ENCODE measurements at places on chromosomes 16 and 17.

GRCh38 chr16:52436339-52437276, 110.3 kb downstream of the TOX3 start:
- no peak for DNase-seq

DNA sequence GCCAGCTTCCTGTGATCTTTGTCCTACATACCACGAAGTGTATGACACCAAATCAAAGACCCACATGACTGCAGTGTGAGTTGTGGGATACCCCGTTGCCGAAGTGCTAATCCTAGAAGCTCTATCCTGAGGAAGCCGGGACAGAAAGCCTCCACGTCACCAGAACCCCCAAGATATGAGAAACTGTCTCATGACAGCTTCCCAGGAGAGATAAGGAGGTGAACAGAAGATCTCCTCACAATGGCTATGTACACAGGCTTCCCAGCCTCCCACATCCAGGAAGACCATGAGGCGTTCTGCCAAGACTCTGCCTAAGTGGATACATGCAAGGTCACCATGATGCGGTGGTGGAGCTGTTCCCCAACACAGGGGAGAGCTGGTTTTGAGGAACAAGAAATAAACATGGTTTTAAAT, 37.1 kb downstream of the TRIM25 start:
- no peak for DNase-seq

DNA sequence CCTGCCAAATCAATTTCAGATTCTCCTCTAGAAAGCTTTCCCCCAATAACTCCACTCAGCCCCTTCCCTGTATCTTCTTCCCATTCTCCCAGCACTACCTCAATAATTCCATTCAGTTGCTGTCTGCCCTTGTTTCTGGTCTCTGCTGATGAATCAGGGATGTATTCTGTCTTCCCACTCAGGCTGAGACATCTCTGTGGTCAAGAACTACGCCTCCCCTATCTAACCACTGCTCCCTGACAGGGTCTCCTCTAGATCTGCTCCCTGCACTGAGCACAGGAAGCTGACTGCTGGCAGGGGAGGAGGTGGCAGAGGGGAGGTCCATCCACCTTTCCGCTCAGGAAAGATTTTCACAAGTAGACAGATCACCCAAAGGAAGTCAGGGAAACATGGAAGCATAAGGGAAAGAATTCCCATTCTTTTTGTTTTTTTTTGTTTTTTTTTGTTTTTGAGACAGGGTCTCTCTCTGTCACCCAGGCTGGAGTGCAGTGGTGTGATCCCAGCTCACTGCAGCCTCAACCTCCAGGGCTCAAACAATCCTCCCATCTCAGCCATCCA, 16.9 kb upstream of the SP2 start:
- no peak for DNase-seq

DNA sequence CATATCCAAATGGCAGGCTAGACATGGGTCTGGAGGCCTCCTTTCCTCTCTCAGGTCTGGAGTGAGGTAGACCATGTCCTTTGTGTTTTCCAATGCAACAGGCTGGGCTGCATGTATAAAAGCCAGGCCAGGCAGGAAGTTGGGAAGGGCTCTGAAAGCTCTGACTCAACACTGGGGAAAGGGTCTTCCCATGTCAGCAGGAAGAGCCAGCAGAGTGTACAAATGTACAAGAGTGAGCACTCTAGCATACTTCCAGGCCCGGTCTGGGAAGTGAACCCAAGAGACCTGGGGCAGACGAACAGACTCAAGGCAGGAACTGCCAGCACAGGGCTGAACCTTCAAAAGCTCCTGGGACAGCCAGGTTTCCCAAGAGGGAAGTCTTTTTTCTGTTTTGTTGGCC, 7.0 kb downstream of the ATPAF2 start:
- DNase-seq: no peak

GRCh38 chr16:57935904-57936303, 35.0 kb downstream of the CNGB1 start:
- no peak for DNase-seq

DNA sequence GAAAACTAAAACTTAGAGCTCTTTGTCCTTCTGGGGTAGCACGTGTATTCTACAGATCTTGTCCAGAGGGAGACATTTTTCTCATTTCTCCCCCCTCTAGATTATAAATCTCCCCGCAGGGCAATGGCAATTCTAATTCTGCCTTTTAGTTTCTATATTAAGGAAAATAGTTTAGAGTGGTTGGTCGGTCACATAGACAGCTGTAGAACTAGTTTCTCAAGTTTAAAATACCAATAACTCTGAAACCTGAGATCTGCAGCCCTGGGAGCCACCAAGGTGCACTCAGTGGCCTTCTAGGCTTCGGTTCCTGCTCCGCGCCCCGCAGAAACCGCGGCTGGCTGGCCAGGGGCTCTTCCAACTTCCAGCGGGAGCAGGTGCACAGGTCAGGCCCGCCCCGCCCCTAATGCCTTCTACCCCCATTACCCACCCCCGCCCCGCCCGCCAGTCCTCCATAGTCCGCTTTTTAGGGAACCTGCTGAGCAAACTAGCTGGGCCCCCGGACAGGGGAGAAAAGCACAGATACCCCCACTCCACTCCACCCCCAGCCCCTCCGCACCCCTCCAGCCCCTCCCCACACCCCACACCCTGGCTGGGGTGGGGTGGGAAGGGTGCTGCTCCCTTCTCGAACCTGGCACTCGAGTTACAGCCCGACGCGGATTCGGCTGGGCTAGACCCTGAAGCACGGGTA, 431 bp downstream of the SLFN11 start:
- DNase-seq: no peak

DNA sequence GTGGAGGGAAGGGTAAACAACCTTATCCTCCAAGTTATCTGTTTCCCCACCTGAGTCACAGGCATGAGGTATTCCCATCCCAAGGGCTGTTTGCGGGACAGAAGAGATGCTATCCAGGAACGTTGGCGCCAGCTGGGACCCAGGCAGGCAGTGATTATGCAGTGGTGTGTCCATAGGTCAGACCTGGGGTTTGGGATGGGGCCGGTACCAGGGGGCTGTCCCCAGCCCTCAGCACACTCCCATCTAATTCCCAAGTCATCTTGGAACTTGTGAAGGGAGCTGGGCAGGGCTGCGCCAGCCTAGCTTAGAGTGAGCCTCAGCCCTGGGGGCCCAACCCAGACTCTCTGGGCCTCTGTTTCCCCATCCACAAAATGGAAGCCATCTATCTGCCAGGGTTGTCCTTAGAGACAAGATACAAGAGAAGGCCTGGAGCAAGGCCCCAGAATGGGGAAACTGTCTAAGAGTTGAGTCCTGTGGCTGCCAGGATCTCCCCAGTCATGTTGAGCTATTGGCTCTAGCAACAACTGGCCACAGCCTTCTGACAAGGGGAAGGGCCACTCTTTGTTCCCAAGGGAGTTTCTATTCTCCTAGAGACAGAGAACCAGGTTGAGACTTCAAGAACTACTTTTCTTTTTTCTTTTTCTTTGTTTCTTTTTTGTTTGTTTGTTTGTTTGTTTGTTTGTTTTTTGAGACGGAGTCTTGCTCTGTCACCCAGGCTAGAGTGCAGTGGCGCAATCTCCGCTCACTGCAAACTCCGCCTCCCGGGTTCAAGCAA, 9.8 kb upstream of the JUP start:
- no peak for DNase-seq

GRCh38 chr16:12272264-12272663, 295.7 kb downstream of the SNX29 start:
- DNase-seq: no peak

- no peak for DNase-seq
Measured at GRCh38 chr16:52389045-52389444, 157.9 kb downstream of the TOX3 start.

DNA sequence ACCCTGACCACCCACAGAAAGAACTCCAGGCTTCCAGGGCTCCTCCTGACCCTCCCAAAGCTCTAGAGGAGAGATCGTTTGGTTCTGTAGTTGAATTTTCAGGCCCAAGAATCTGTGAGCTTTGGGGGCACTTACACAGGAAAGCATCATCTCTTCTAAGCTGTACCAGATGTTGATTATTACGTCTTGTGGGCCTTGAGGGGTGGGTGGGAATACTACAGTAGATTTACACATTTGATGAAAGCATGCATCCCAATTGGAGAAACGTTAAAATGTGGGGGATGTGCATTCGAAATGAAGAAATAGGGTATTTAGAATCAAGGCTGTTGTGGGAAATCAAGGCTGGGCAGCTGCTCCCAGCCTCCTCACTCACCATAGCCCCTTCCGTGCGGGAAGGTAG, 61.9 kb downstream of the MGAT5B start:
- DNase-seq: no peak

- no peak for DNase-seq
Measured at GRCh38 chr17:77579131-77579530, 379.4 kb upstream of the TNRC6C start.

- no peak for DNase-seq
Measured at GRCh38 chr16:30570636-30571444, 674 bp downstream of the ZNF688 start.

DNA sequence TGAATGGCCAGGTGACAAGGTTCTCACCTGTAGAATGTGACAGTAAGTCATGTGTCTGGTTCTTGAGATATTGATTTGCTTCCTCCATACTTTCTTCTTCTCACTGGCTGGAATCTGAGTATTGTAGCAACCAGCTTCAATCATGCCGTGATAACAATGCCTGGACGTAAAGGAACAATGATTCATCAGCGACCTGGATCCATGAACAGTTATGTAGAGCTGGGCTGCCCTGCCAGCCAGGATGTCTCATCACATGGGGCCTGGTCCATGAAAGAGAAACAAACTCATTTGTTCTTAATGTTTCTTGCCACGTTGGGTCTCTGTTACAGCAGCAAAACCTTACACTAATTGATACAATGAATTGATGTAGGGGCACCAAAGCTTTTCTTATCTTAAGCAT, 627.2 kb downstream of the TOX3 start:
- no peak for DNase-seq

DNA sequence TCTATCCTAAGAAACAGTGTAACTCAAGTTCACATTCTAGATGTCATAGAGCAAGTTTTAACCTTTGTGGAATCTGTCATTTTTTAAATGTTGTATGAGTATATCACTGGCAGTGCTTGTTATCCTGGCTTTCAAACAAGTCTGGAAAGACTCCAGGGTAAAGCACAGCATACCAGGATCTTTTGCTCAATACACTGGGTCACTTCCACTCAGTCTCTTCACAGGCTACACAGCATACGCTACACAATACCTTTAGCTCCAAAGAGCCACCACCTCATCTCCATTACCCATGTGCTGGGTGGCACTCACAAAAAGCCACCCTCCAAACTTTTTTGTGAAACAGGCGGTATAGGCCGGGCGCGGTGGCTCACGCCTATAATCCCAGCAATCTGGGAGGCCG, 69.5 kb downstream of the PARN start:
- no peak for DNase-seq

DNA sequence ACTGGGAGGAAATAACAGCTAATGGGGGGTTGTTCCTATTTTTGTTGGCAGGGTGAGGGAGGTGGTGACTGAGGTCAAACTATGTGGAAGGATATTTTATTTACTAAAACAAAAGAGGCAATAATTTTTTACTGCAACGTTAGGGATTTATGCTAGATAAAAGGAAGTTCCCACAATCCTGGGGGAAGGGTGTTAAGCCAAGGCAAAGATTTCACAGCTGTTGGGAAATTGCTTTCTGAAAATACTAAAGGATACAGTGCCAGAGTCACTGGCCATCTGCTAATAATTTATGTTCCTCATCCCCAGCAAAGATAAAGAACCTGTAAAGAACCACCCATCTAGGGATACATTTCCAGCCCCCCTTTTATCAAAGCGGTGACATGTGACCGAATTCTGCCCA, 756.0 kb upstream of the RBFOX1 start:
- DNase-seq: no peak

GRCh38 chr16:22355487-22355908, 18.9 kb downstream of the CDR2 start:
- DNase-seq: no peak

GRCh38 chr17:56290101-56290801, 137.0 kb downstream of the ANKFN1 start:
- no peak for DNase-seq

DNA sequence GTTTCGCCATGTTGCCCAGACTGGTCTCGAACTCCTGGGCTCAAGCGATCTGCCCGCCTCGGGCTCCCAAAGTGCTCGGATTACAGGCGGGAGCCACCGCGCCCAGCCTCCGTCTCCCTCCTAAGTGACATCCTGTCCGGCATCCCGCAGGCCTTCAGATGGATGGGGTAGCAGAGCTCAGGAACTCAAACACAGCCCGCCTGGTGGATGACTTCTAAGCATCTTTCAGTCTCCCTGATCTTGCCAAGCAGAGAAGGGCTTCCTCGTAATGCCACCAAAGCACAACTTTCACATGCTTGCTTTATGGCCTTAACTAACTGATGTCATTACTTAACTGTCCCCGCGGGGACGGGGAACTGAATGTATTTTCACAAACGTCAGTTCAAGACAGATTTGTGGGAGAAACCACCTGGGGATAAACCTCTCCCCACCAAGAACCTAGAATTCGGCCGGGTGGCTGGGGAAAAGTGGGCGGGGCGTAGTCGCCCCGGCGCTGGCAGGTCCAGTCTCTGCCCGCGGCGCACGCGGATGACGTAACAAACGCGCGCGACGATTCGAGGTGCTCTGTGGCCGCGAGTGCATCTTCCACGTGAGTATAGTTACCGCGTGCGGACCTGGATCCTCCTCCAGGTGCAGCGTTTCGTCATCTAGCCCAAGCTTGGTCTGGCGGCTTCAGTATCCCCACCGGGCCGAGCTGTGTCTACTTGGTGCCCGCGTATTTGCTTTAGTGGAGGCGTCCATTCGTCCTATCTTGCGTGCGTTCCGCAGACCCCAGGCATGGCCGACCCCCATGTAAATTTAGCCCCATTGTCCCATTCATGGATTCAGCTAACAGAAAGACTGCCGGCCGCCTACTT, at the start of gene PFAS:
TSS of gene PFAS (plus strand) at position 539 of the 857 bp plus-strand sequence. CDS start 4,649 bp downstream, outside the sequence.
- DNase-seq: peak; percentile 46

DNA sequence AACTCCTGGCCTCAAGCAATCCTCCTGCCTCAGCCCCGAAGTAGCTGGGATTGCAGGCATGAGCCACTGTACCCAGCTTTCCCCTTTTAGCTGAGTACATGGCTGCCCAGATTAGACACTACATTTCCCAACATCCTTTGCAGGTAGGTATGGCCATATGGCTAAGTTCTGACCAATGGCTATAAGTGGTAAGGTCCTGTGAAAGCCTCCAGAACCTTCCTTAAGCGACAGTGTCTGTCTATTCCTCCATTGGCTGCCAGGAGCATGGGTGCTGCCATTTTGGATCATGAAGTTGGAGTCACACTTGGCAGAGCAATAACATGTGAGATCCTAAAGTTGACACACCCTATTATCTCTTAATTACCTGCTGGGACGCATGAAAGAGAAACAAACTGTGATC, 24.4 kb upstream of the CRHR1 start:
- no peak for DNase-seq

- DNase-seq: no peak
Measured at GRCh38 chr16:10930755-10931093, 11.5 kb downstream of the DEXI start.

- no peak for DNase-seq
Measured at GRCh38 chr17:69609473-69610305, 195.2 kb downstream of the MAP2K6 start.

- DNase-seq: peak; percentile 20
Measured at GRCh38 chr16:24769806-24770205, 40.4 kb downstream of the TNRC6A start.

DNA sequence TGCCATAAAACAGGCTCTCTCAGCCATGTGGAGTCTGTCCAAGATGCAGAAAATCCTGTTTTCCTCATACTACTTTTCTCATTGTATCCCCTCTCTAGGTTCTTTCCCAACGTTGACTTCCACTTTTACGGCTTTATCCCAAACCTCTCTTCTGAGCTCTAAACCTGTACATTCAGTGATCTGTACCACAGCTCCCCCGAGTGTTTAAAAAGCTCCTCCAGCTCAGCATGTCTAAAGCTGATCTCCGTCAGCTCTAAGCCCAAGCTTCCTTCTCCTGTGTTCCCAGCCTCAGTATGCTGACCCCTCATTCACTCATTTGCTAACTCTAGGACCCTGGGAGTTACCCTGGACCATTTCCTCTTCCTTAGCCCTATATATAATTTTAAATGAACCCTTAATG, 144.6 kb downstream of the DNAH9 start:
- no peak for DNase-seq

Data from GM04503 (cell line).